ENCODE measurements at places on chromosomes 7 and 10.

- peak; percentile 33 for DNase-seq
Observed at GRCh38 chr7:114026486-114027089, 107.8 kb upstream of the PPP1R3A start.

GRCh38 chr7:95867309-95867708 lies 95.0 kb downstream of the DYNC1I1 start:
- DNase-seq = no peak

GRCh38 chr7:51082096-51082840 lies 234.3 kb downstream of the COBL start:
- DNase-seq = no peak

DNA sequence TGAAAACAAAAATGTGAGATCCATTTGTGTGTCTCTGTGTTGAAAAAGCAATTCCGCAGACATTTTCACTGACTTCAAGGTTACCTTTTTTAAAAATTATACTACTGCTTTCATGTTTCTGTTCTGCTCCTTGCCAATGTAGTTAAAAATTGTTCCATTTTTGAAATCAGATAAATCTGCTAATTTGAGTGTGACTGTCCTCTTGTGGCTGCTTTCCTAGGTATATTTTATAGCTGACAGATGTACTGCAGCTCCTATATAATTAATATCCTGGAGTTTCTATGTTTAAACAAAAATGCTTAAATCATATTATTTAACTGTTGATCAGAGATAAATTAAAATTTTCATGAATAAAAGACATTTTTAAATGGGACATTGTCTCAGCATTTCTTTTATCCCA lies 177.6 kb upstream of the LRRTM3 start:
- DNase-seq = no peak

- DNase-seq = no peak
Observed at GRCh38 chr7:107999779-108000560, 3.0 kb downstream of the LAMB1 start.

DNA sequence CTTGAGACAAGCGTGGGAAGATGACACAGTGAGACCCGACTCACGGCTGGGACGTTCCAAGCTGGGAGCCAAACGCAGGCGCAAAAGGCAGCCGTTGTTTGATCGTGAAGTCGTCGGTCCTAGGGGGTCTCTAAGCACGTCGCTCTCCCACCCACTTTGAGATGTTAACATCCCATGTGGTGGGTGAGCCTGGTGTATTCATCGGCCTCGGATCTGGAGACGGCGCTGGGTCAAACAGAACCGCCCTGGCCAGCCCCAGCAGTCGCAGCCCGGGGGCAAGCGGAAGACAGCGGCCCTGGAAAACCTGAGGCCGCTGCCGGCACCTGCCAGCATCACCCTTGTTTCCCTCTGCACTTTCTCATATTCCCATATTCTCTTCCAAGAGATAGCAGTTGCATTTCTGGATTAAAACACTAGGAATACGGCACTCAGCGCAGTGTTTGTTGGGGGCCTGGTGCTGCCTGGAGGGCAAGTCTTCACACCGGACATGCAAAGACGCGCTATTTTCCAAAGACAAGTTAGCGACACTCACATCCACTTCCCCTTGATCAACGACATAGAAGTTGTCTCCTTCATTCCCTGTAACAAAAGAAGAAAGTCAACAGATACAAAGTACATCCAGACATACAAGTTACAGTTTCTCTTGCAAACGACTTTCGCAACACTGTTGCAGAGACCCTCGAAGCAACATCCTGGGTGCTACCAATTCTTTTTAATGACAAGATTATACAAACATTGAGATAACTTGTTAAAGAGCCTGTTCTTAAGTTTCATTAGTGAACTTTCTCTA lies 86.2 kb upstream of the PDGFA start:
- no peak for DNase-seq

DNA sequence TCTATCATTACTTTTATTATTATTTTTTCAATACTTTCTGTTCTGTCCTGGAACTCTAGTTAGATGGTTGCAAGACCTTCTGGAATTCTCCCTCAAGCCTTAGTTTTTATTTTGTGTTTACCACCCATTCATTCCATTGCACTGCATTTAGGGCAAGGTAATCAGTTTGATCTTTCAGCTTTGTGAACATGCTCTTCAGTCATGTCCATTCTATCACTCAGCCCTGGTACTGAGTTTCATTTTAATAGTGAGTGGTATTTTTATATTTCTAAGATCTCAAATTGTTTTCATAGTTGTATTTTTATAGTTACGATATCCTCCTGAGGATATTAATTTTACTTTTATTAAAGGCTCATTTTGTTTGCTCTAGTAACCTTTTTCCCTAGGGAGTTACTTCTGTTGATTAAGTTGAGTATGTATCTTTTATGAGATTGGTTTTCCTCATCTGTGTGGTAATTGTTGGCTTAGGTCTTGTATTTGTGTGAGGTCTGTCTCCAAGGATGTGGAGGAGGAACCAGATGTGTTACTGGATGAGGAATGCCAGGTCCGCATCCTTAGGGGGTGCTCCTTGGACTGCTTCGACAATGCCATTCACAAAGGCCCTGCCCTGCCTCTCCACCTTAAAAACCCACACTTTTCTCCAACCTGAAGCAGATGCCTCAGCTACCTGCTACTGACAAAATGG lies 46.7 kb upstream of the RAB18 start:
- DNase-seq = no peak

GRCh38 chr7:79612022-79612421 lies 158.6 kb upstream of the MAGI2 start:
- no peak for DNase-seq

DNA sequence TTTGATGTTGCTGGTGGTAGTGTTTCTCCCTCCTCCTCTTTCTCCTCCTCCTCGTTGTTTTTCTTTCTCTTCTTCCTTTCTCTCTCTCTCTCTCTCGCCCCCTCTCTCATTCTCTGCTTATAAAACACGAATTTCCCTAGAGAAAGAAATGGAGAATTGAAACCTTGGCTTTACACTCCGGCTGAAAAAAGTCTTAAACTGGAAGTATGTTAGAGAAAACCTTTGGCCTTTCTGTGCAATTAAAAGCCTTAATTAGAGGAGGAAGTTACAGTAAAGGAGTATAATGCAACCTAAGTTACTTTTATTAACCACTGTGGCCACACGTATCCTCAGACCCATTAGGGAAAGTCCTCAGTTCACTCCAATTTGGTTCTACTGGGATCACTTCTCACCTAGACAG lies 501.7 kb upstream of the SORCS1 start:
- DNase-seq = no peak

GRCh38 chr7:131385039-131385605 lies 57.4 kb downstream of the MKLN1 start:
- DNase-seq = peak; percentile 67

- no peak for DNase-seq
Observed at GRCh38 chr7:64736575-64736974, 57.7 kb upstream of the ZNF138 start.

Measured in fibroblast of lung (primary cell).